ENCODE measurements at places on chromosomes 7 and 10.

DNA sequence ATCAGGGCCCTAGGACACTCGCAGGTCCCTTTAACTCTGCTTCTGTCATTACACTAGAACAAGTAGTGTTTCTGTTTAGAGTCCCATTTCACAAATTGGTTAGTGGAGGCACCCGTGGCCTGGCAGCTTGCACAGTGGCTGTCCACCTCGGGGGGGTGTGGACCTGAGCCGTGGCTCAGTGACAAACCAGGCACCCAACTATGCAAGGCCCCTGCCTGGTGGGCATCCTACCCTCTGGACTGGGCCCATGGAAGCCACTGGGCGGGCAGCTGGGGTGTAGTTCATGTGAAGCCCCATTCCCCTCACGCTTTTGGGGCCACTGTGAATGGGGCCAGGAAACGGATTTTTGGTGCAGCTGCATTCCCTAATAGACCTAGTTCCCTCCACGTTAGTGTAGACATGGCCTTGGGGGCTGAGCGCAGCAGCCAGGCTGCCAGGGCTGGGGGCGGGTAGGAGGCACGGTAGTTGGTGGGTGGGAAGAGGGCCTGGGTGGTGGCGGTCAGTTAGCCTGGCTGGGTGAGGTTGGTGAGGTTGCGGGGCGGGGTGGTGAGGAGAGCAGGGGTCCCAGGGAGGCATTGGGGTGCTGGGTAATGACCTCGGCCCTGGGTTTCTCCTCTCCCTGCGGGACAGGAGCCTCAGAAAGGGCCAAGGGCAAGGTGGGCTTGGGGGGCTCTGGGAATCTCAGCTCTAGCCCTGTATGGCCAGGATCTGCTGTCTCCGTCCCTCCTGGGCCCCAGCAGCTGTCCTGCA, 18.7 kb downstream of the ZNF316 start:
- H3K36me3 ChIP-seq = peaks cover 46% of the 10 kb centered on the region
- no peaks in the 10 kb centered on the region for H3K4me1 ChIP-seq
- no peak overlapping the region for H3K27ac ChIP-seq
- H3K4me3 ChIP-seq = no peak overlapping the region
- H3K27me3 ChIP-seq = no peaks in the 10 kb centered on the region
- no peak for DNase-seq

- no peak for DNase-seq
- no peak overlapping the region for H3K27ac ChIP-seq
- peaks cover 49% of the 10 kb centered on the region for H3K4me1 ChIP-seq
- H3K4me3 ChIP-seq = no peak overlapping the region
- no peaks in the 10 kb centered on the region for H3K36me3 ChIP-seq
These were observed 80.0 kb upstream of the STEAP1B start for GRCh38 chr7:22579961-22580360.

GRCh38 chr7:150983893-150984368, 5.8 kb upstream of the KCNH2 start:
- peaks cover 31% of the 10 kb centered on the region for H3K4me1 ChIP-seq
- DNase-seq = no peak
- H3K36me3 ChIP-seq = no peaks in the 10 kb centered on the region

DNA sequence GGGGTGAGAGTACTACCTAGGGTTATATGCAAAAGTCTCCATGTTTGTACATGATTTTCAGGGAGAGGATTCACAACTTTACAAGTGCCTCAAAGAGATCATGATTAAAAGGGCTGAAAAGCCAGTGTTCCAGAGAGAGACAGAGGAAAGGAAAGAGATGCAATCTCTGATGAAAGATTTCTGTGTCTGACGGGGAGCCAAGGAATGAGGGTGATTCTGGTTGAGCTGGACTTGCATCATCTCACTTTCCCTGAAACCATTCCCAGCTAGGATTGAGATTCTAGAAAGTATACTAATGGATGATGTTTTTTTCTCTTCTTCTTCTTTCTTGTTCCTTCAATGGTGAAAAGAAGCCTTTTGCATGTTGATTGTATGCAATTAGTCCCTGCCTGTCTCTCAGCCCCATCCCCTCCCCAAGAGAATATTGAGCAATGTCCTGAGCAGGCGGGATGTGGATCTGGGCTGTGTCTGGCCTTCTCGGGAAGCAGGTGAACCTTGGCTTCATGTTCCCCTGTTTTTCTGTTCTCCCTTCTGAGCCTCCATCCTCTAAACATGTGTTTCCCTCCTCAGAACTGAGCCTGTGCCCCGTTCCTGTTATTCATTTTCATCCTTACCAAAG, 186.1 kb downstream of the ZNF365 start:
- H3K27me3 ChIP-seq = peaks cover 20% of the 10 kb centered on the region
- H3K4me3 ChIP-seq = no peak overlapping the region
- no peaks in the 10 kb centered on the region for H3K36me3 ChIP-seq
- no peak for DNase-seq
- H3K4me1 ChIP-seq = peaks cover 4% of the 10 kb centered on the region
- H3K27ac ChIP-seq = no peak overlapping the region

DNA sequence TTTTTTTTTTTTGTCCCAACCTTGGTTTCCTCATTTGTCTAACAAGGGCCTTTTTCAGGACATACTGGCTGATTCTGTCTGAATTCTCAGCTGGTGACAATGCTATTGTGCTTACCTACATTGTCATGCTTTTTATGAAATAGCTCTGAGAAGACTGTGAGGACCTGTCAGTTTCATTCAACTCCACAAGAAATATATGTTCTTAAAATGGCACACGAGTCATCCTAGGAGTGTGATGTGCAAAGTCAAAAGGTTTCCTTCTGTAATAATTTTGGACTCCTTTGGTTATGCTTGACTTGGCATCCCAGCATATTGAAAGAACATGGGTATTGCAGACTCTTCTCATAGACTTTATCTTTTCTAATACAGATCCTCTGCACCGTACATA, 316.0 kb downstream of the GFRA1 start:
- no peaks in the 10 kb centered on the region for H3K27me3 ChIP-seq
- no peaks in the 10 kb centered on the region for H3K4me1 ChIP-seq
- H3K4me3 ChIP-seq = no peak overlapping the region

DNA sequence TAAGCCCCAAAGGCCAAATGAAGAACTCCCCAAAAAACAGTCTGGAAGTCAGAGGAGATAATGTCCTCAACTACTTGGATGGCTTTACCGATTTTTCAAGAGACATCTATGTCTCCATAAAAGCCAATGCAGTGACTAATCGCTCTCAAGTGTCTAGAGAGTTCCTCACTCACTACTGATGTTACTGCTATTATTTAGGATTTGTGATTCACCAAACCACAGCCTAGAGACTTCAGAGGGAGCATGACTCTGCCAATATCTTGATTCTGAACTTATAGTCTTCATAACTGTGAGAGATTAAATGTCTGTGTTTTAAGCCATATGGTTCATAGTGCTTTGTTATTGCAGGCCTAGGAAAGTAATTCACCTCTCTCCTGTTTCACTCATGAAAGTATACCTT, 160.2 kb downstream of the IPMK start:
- peaks cover 11% of the 10 kb centered on the region for H3K27me3 ChIP-seq
- no peaks in the 10 kb centered on the region for H3K36me3 ChIP-seq
- no peak overlapping the region for H3K27ac ChIP-seq
- no peak for DNase-seq

DNA sequence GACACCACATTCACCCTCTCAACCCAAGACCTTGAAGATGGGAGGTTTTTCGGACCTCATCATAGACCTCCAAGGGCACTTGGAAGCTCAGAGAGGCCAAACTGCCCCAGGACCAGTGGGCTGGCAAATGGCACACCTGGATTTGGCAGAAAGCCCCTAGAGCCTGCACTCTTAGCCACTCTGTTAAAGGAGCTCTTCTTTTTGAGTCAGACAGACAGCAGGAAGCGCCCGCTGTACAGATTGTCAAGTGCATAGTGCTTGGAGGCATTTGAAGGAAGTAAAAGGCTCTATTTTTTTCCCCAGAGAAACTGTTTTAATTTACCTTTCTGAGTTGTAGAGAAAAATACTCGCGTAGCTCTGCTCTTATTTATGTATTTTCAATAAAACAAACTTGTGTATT, 408.6 kb upstream of the GALNT17 start:
- no peak overlapping the region for H3K27ac ChIP-seq
- no peak overlapping the region for H3K4me3 ChIP-seq
- no peak for DNase-seq
- no peaks in the 10 kb centered on the region for H3K27me3 ChIP-seq

DNA sequence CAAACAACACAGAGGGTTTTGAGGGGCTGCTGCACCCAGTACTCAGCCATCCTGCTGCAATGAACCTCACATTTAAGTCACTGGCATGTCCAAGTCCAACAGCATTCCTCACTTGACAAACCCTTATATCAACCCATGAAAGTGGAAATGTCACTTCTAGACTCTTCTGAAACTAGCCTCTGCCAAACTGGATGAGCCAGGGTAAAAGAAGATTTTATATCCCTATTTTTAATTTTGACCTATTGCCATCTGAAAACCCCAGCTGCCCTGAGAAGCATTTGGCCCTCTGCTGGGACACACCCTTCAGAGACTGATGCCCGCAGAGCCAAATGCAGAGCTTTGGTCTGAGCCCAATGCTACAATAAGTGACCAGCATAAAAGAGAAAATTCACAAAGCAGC, 201.1 kb downstream of the ANK3 start:
- peaks cover 61% of the 10 kb centered on the region for H3K4me1 ChIP-seq
- peak overlapping the region; percentile 78 for H3K27ac ChIP-seq
- no peak overlapping the region for H3K4me3 ChIP-seq
- H3K27me3 ChIP-seq = no peaks in the 10 kb centered on the region
- peaks cover 7% of the 10 kb centered on the region for H3K36me3 ChIP-seq

GRCh38 chr7:124376111-124376510, 343.2 kb upstream of the TMEM229A start:
- no peaks in the 10 kb centered on the region for H3K36me3 ChIP-seq
- H3K4me1 ChIP-seq = no peaks in the 10 kb centered on the region
- H3K4me3 ChIP-seq = no peak overlapping the region
- no peak for DNase-seq
- no peak overlapping the region for H3K27ac ChIP-seq

- H3K4me1 ChIP-seq = no peaks in the 10 kb centered on the region
- H3K4me3 ChIP-seq = no peak overlapping the region
- H3K36me3 ChIP-seq = no peaks in the 10 kb centered on the region
- no peak overlapping the region for H3K27ac ChIP-seq
- no peak for DNase-seq
These were observed 282.8 kb upstream of the MGMT start for GRCh38 chr10:129184196-129184595.

DNA sequence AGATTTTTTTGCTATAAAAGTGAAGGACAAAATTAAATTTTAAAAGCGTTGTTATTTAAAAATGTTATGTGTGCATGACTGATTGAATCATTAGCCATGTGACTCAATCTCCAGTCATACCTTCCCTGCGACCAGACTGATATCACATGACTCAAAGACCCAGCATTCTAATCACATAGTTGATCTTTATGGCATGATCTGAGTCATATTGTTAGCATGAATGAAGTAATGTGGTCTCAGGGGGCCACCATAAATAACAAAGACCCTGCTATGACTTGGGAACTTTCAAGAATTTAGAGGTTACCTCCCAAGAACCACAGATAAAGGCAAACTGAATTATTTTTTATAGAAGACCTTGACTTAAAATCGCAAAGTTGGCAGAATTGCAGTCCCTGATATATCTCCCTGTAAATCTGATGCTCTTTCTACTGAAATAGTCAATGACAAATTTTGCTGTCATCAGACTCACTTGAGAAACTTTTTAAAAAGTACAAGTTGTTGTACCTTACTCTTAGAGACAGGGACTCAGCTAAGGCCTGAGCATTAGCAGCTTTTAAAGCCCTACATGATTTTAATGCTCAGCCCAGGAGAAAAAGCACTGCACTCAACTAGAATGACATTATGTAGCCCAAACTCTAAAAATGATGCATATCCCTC, 717.3 kb downstream of the XPNPEP1 start:
- H3K36me3 ChIP-seq = no peaks in the 10 kb centered on the region
- no peaks in the 10 kb centered on the region for H3K27me3 ChIP-seq
- no peak overlapping the region for H3K27ac ChIP-seq
- no peak for DNase-seq
- H3K4me1 ChIP-seq = no peaks in the 10 kb centered on the region

GRCh38 chr7:111495173-111495810, 67.0 kb downstream of the IMMP2L start:
- no peak overlapping the region for H3K27ac ChIP-seq
- no peak overlapping the region for H3K4me3 ChIP-seq
- no peaks in the 10 kb centered on the region for H3K27me3 ChIP-seq
- no peak for DNase-seq

DNA sequence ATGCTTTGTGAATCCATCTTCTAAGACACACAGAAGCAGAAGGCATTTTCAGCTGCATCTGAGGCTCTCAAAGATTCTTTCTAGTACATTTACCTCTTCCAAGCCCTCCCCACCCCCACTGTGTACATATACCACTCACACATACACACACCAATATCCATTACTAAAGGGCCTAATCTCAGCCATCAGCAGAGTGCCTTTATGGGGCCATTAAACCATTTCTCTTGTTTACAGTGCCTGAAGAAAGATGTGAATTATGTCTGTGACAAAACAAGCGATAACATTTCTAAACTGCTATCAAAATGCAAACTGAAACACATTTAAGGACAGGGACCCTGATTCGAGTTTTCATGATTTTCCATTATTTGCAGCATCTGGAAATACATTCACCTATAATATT, 40.0 kb downstream of the ETV1 start:
- H3K27me3 ChIP-seq = no peaks in the 10 kb centered on the region
- H3K36me3 ChIP-seq = no peaks in the 10 kb centered on the region
- H3K27ac ChIP-seq = no peak overlapping the region
- no peak overlapping the region for H3K4me3 ChIP-seq
- no peak for DNase-seq
- H3K4me1 ChIP-seq = no peaks in the 10 kb centered on the region

DNA sequence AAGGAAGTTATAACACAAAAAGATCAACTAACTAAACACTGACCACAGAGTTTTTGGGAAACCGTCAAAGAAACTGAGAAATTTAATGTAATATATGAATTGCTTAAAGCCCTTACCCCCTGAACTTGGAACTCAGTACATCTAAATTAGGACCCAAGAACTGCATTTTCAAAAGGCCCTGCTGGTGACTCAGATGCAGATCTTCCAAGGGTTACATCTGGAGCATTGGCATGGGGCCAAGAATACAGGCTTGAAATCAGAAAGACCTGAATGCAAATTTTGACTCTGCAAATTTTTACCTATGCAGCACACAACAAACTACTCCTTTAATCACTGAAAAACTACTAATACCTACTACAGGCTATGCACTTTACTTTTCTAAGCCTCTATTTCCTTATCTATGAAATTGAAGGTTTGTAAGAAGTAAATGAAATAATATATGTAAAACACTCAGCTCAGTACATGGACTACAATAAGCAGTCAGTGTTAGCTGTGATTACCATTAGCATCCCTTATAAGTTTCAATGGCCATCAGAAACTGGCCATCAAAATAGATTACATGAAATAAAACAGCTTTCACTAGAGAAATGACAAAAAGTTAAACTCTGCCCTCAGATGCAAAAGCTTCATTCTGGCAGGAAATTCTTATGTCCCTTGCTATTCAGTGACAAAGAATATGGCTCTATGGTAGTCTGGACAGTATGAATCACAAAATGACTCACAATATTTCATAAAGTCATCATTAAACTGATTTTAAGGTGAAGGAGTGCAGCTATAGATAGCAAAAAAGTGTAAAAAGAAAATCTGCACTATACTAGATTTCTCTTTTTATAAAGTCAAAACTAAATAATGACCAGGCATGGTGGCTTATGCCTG, 43.6 kb downstream of the NSUN6 start:
- no peaks in the 10 kb centered on the region for H3K27me3 ChIP-seq
- no peak for DNase-seq
- no peak overlapping the region for H3K27ac ChIP-seq
